GOT3 (cell line): ENCODE measurements at places on chromosomes 16 and 17.

DNA sequence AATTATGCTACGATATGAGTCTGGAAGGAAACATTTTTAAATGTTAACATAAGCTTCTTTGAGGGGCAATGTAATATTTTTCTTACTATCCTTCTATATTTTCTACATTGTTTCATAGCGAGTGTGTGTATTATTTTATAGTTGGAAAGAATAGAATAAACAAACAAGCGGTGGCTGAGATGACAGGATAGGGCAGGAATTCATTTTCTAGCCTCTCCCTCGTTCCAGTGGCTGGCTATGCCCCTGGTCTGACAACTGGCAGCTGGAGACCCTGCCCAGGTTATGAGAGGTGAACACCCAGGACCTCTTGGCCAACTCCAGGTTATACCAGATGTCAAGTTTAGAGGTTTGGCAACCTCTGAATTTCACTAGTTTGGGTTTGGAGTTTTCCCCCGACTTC lies 14.5 kb upstream of the TNRC6C start:
- no peak for DNase-seq

- DNase-seq, result no peak
Measured at GRCh38 chr17:68297195-68297594, 5.9 kb downstream of the ARSG start.

- DNase-seq, result no peak
Measured at GRCh38 chr17:36128411-36128978, 24.9 kb downstream of the CCL4 start.

- DNase-seq, result no peak
Measured at GRCh38 chr16:51056331-51056730, 94.7 kb downstream of the SALL1 start.

DNA sequence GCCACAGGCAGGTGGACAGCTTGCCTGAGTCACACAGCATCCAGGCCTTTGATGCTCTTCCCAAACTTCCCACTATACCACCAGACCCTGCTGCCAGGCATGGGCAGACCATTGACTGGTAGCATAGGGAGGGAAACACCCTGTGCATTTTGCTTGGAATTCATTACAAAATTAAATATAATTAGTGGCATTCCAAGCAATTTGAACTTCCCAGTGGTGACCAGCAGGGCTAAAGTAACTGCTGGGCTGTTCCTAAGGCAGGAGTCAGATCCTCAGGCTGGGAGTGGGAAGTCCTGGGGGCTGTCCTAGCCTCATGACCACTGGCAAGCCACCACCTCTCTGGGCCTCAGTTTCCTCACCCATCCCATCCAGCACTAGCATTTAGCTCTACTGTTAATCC lies 3.8 kb downstream of the PRR15L start:
- no peak for DNase-seq

GRCh38 chr16:29940656-29941055 lies 14.6 kb upstream of the KCTD13 start:
- no peak for DNase-seq

DNA sequence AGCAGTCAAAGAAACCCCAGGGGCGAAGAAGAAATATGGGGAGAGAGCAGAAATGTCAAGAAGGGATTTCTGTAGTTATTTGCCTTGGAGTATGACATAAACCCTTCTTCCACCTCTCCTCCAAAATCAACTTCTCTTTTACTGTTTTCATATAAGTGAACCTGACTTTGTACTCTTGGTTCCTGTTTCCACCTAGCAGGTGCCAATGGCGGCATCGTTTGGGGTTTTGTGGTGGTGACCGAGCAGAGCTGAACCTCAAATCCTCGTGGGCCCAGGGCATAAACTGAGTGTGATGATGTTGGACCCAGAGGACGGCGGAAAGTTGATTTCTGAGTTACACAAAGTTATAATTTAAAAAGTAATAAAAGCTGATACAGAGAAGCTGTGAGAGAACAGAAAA lies 39.6 kb upstream of the PSMD7 start:
- DNase-seq, result no peak

DNA sequence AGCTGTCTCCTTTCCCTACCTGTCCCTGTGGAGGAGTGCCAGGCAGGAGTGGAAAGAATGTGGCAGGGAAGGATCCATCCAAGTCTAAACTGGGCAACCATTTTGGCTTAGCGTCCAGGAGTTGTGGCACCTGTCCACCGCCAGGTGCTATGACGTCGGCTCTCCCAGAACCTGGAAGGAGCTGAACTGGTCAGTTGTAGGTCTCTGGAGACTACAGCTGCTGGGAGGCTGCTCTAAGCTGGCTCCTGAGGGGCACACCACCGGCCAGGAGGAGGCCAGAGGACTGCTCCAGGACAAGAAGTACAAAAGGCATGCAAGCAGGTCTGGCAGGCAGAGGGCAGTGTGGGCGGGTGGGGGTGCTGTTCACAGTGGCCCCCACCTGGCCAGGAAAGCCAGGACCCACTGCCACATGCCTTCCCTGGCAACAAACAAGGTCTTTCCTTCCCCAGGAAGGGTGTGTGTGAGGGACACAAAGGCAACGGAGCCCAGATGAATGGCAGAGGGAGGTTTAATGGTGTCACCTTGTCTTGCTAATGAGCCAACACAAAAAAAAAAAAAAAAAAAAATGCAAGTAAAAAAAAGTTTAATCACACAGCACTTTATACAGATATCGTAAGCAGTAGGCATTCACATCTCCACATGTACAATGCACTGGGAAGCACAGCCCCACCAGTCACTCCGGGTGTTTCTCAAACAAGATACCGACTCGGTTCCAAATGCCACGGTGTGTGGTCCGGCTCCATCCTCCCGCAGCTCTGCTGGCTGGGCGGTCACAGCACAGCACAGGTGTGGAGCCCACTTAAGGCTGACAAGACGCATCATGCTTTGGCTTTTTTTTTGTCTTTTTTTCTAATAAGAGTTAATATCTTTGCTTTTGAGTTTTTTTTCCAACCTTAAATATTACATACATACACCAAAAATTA lies 4.8 kb downstream of the SPHK1 start:
- no peak for DNase-seq

- DNase-seq, result no peak
Measured at GRCh38 chr17:50739098-50739497, 19.7 kb downstream of the LUC7L3 start.

DNA sequence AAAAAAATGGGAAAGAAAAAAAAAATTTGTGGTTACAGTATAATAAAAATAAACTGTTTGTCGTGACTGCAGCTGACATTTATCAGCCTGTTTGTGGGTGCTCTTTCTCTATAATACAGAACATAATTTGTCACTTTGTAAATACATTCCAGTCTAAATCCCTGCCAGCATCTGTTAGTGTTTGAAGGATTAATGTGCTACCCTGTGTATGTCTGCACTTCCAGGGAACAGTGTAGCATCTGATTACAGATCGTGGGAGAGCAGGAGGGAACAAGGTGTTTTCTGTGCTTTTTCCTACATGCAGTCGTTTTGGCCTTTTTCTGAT lies 265.1 kb downstream of the WWOX start:
- no peak for DNase-seq

- no peak for DNase-seq
Measured at GRCh38 chr17:75160211-75160610, 5.9 kb upstream of the JPT1 start.

DNA sequence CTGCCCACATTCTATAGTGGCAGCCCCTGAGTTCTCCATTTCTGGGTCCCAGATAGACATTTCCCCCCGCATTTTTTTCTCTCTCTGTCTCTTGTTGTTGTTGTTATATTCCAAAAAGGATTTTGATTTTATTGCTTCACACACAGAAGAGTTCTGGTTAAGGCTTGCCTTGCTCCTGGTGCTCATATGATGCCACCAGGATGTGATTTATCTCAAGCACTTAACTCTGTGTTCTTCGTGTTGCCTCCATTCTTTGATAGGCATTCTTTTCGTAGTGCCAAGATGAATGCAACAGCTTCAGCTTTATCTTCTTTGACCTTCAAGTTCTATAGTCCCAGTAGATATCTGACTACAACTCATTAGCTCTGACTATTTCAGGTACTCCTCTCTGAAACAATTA lies 9.1 kb downstream of the ITGA3 start:
- DNase-seq, result no peak

GRCh38 chr16:3074860-3075522 lies 9.6 kb downstream of the IL32 start:
- no peak for DNase-seq

- DNase-seq, result no peak
Measured at GRCh38 chr17:4327606-4328005, 38.9 kb downstream of the UBE2G1 start.

GRCh38 chr17:79777120-79777893 lies 641 bp upstream of the CBX2 start:
- no peak for DNase-seq

DNA sequence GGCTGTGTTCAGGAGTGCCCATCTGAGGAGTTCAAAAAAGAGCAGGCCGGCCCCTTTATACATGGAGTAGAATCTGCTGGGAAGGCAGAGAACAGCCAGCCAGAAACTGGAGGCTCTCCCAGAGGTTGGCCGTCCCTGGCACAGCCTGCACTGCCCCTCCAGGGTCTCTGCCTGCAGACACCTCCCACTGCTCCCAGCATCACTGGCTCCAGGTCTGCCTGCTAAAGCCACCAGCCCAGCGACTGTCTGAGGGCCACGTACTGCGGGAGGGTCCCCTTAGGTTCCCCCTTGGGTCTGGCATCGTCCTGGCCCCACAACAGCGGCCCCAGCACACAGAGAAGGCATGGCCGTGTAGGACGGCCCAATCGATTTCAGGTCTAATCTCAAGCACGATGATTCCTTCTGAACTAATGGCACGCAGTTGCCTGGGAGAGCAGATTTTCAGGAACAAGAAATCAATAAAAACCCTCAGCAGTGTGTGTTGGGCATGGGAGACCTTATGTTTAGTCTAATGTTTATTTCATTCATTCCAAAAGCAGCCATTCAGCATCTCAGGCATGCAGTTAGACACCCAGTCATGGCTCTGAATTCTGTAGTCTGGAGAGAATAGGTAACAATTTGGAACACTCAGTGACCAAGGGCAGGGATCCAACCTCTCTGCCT lies 95.6 kb downstream of the PGS1 start:
- no peak for DNase-seq

DNA sequence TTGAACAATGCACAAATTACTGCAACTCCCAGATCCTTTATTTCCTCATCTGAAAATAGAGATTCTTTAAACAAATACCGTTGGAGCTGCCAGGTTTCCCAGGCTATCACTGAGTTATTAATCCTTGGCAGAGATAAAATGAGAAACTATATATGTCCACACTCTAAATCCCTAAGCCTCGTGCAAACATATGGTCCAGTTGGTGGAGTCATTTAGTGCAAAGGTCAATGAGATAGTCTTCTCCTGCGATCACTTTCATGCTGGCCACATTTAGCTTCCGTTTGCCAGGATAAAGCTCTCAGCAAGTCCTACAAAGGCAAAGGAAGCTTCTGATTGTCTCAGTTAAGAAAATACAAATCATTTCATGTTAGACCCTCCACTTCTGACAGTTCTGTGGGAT lies 11.0 kb downstream of the GRIN2A start:
- DNase-seq, result no peak

- DNase-seq, result no peak
Measured at GRCh38 chr16:27406511-27407128, 4.6 kb downstream of the IL21R start.

GRCh38 chr17:76085731-76086366 lies 6.9 kb downstream of the ZACN start:
- no peak for DNase-seq

DNA sequence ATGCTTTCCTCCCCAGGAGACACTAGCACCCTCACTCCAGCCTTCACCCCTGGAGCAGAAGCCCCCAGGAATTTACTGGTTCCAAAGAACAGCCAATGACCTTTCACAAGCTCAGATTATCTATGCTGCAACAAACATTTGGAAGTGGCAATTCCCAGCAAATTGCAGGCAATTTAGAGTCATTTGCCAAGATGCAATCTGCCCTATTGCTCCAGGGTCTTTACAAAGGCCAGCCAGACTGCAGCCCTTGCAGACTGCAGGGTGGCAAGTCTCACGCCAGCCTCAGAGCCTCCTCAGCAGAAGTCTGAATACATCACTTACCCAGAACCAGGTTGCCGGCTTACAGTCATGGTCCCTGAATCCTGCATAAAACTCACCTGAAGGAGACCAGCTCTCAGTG lies 21.8 kb downstream of the AXIN1 start:
- DNase-seq, result no peak

DNA sequence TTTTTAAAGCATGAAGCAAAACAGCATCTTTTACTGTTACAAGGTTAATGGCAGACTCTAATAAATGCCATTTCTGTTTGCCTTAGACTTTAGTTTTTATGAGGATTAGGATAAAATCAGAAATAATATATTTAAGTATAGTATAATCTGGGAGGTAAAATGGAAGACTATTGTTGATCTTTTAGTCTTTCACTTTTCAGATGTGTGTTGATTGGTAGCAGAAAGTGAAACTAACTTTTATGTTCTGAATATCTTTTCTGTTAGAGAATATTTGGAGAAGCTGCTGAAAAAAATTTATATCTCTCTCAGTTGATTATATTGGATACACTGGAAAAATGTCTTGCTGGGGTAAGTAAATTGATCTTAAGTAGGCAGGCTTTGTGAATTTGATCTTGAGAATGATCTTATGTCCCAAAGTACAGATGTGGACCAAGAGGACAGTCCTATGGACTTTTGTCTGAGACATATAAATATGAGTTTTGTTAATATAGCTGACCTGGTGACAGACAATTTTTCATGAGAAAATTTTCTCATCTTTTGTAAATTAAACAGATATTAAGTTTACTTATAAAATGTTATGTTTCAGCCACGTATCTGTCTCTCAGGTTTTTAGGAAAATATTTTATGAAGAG lies 64.1 kb downstream of the NF1 start:
- DNase-seq, result no peak

DNA sequence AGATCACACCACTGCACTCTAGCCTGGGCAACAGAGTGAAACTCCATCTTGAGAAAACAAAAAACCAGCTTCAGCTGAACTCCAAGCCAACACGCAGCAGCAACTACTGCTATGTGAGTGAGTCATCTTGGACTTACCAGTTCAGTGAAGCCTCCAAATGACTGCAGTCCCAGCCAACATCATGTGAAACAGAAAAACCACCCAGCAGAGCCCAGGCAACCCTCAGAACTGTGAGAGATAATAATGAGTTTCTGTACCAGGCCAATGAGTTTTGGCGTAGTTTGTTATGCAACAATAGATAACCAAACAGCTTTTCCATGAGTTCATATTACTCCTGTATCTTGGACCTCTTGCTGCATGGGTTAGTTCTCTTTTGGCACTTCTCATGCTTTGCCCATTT lies 23.3 kb downstream of the PHF12 start:
- no peak for DNase-seq

DNA sequence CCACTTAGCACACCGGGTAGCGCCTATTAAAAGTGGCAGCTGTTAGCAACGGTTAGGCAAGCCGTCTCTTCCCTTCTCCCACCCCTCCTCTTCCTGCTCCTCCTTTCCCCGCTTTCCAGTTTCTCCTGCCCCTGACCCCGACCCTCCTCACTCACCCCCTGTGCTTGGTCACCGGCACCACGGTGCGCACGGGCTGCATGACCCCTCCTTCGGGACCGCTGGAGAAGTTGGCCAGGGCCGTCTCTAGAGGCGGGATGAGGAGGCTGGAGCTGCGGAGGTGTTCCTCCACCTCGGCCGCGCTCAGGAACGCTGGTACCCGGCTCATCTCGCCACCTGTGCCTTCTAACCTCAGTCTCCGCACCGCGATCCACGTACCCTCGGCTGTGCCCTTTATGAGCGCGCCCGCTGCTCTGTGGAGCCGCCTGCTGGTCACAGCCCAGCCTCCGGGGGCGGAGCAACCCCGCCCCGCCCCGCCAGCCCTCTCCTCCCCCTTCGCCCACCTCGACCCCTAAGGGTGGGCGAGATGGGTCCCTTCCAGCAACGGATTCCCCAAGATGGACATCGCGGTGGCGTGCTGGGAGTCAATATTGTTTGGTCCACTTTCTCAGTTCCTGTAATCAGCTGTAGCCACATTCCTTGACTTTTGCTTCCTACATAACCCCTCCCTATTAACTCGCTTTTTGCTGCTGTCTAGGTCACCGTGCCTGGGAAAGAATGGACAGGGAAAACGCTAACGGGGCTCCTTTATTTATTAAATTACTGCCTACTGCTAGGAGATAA lies at the start of gene CRYM:
CRYM (minus strand) TSS at position 364 of the 780 bp plus-strand sequence; CDS start at position 325, 39 bp downstream.
- DNase-seq, result no peak
